ENCODE measurements at places on chromosomes 2 and 18. TPM values are rescaled to one million over a fixed set of nuclear protein-coding genes. Genes with fewer than 3 reads are reported as not detected.

CBLN2 gene
- total RNA-seq, result not detected

DNA sequence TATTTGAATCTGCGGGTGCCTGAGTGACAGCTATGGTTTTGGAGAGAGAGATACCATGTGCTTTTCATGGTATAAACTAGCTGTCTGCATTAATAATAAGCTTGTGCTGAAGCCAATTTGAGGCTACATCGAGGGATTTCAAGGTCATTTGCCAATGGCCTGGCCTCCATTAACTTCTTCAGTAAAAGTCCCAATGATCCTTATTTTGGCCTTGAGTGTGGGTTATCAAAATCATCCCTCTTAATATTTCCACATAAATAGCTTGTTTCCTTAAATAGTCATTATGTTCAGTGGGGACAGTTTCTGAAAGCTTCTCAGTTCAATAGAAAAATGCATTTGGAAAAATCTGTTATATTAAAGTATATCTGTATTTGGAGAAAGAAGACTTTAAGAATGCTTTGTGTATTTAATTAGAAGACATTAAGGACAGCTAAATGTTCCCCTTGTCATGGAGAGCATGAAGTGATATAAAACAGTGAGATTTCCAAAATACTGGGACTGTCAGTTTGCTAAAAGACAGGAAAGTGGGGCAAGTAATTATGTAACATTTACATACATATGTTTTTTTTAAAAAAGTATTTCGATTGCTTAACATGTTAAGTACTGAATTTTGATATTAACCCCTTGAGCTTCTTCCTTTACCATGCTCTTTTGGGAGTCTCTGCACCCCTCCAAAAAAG, 355.5 kb upstream of the ZEB2 start:
- no peak for ATAC-seq

DNA sequence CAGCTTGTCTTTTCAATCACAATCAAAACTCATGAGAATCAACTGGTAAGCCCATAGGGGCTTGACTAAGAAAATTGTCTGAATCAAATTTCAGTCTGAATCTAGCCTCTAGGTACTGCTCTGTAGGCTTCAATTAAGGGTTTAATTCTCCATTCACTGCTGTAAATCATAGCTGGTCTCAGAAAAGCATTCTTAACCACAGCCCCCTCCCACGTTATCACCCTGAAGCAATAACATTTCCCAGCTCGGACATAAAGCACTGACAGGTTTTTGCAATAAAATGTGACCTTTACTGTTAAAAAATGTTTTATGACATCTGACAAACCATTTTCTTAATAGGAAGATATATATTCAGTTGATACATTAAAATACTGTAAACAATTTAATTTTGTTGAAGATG, 55.0 kb downstream of the LRP1B start:
- no peak for ATAC-seq

CHRND gene
- total RNA-seq, result not detected

DNA sequence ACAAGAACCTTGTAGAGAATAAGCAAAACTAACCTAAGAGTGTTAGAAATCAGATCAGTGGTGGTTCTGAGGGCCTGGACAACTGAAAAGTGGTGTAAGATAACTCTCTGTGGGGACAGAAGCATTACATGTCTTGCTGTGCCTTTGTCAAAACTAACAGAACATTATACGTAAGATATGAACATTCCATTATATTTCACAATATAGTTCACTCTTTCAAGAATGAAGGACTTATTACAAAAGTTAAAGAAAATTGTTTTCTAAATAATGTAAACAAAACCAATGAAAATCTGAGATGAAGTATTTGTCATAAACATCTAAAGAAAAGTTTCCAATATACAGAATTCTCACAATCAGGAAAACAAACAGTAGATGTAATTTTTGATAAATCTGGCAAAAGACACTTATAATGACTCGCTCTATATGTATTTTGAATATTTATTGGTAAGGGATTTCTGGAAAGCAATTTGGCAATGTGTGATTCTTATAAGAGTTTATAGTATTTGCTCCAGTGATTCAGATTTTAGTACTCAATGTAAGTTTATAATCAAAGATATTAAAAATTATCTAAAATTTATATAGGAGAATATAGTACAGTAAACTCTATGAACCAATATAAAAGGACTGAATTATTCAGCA, 258.4 kb downstream of the CD226 start:
- no peak for ATAC-seq

TNFAIP6 gene
- total RNA-seq, result not detected

DNA sequence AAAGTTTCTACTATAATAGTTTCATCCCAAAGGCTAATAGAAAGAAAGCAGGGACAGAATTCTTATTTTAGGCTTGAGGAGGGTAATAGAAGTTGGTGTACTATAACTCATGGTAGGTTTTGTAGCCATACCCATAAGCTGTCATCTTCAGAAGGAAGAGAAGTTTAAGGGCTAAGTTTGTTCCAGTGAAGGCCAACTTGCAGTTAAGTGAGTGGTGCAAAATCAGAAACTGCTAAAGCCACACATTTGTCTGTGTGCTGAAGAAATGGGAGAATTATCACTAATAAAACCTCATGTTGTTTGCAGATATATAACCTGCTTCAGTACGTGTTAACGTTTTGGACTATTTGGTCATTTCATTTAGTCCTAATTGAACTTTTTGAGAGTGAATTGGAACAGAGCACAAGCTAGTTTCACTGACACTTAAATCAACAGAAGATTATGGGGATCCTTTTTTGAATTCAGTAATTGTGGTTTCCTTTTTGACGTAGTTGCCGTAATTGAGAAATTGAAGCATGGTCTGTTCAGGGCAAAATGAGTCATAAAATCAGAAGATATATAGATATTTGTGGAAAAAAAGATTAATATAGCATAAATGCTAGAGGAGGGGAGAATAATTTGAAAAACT, 69.1 kb downstream of the PHLPP1 start:
- ATAC-seq, result peak; percentile 82

GRCh38 chr18:50559752-50560680, at the start of gene MAPK4:
MAPK4 (plus strand) TSS chr18:50560087; CDS start chr18:50663959, 103,872 bp downstream.
- peak; percentile 49 for ATAC-seq

PJVK gene
- 2.4 TPM for total RNA-seq

DNA sequence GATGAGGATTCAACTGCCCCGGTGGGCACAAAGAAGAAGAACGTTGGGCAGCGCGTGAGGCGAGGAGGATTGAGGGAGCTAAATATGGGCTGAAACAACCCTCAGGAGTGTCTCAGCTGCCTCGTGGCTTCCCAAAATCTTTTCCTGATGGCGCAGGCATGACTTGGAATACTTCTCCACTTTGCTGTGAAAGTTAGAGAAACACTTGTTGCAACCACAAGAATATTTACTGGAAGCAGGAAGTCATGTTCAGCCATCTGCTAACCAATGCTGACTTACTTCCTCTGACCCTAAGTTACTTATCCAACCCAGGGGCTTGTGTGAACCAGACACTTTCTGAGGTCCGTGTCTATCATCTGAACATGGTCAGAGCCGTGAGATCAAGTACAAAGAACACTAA, 148.8 kb downstream of the ARL4C start:
- ATAC-seq, result no peak

- ATAC-seq, result no peak
Measured at GRCh38 chr2:232477751-232478510, 9.7 kb downstream of the ECEL1 start.
